ENCODE measurements at places on chromosomes 3 and 15. TPM values are rescaled to one million over a fixed set of nuclear protein-coding genes. Genes with fewer than 3 reads are reported as not detected.

Gene XYLB
- total RNA-seq, result 4.7 TPM

Gene ABHD17C
- 8.0 TPM for total RNA-seq

Gene COX5A
- total RNA-seq, result 131 TPM

Gene GSK3B
- total RNA-seq, result 61.7 TPM

Gene CSPG4
- total RNA-seq, result 595 TPM

Gene BMF
- 40.9 TPM for total RNA-seq

Gene SACM1L
- 44.1 TPM for total RNA-seq

Gene COL8A1
- 3,570 TPM for total RNA-seq

Gene RETNLB
- total RNA-seq, result not detected

Gene MKRN3
- total RNA-seq, result not detected

GRCh38 chr3:147507638-147508286, 98.6 kb downstream of the ZIC1 start:
- no peak for DNase-seq

DNA sequence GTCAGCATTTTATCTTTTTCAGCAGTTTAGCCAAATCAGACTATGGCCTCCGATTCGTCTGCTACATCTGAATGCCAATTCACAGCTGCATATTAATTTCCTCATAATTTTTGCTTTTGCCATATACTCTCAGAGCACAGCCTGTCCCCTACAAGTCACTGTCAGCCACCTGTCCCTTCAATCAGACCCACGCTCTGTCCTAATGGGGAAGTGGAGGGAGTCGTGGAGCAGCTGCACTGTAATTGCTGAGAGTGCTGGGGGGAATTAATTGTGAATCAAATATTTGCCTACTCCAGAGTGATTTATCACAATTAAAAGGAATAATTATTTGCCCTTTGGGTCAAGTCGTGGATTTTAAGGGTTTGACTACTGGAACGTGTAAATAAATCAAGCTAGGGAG, 75.5 kb downstream of the EBLN2 start:
- no peak for DNase-seq

- no peak for DNase-seq
Measured at GRCh38 chr15:78617076-78617475, 3.7 kb downstream of the CHRNA3 start.

DNA sequence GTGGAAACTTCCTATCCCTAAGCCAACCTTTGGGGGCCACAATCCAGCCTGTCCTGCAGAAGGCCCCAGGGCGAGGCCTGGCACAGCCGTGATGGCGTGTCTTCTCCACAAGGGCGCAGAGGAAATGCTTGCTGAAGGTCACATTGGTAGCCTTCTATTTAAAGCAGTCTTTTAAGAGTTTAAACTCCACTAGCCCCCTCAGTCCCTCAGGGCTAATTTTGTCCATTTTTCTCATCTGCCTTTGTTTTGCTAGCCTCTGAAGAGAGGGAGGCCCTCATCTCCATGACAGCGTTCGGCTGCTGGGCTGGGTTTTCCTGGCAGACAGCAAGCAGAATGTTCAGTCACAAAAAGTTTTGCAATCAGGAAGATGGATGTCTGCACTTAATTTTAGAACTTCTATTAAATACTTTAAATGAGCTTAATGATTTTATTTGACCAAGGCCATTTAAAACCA, 40.8 kb downstream of the RARB start:
- no peak for DNase-seq

GRCh38 chr3:54866251-54866650, 61.6 kb downstream of the LRTM1 start:
- DNase-seq, result no peak

DNA sequence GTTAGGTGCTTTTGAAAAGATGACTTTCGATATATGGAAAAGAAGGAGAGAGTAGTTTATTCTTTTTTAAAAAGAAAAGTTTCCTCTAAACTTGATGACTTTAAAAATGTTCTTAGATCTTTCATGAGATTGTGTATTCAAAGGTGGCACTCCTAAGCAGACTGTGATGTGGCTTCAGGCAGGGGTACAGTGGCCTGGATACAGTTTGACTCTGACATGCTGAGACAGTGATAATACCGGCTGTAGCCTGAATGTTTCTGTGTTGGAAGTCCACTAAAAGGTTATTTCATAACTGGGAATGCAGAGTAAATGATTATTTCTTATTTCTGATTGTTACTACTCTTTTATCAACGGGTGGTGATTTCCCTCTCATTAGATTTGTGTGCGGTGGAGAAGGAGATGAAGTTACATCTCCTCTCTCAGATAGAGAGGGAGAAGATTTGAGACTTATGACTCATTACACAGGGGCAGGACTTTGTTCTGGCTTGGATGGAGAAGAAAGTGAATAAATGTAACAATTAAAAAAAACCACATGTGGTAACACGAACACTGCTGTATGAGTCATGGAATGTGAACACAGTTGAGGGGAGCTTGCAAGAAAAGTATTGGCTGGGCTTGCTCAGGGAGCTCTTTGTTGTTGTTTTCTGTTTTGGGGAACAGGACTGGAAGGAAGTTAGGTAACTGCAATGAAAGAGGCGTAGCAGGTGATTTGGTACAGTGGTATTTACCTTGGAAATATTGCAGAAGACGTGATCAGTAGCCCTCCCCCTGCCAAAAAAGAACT, 21.6 kb downstream of the SPTSSB start:
- no peak for DNase-seq

- DNase-seq, result no peak
Measured at GRCh38 chr15:29528276-29528675, 258.7 kb upstream of the NSMCE3 start.

DNA sequence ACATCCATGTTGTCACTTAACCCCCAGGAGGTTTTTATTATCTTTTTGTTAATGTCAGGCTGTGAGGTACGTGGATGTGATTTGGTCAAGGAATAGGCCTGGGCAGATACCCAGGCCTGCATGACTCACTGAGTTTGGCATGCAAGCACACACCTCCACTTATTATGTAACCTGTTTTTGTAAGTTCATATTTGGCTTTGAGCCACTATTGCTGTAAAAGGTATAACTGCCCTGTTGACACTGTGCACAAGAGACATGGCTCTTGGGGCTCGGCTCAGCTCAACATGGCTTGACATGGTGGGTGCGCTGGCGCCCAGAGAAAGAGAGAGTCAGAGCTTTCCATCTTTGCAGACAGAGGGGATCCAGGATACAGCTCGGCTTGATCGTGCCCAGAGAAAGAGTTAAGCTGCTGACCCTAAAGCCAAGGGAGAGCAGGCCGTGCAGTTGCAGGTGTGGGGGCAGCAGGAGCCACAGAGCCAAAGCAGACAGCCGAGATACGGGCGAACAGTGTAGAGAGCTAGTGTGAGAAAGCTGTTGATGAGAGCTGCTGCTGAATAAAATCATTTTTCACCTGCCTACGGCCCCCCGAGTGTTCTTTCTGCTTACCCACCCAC, 67.9 kb upstream of the UNC13C start:
- DNase-seq, result no peak

DNA sequence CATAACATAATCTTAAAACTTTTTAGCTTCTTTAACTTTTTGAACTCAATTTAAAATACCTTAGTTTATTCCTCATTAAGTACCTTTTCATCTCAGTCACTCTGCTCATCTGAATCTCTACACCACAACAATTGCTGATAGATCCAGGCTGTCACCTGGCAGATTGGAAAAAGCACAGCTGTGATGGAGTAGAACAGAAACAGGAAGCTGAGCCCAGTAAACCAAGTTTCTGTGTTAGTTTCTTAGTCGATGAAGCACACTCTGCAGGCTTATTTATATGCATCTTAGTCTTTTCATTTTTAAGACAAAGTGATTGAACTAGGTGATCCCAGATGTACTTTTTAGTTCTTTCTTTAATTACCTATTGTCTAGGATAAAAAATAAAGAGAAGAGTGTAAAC, 1398.0 kb upstream of the ALCAM start:
- no peak for DNase-seq

DNA sequence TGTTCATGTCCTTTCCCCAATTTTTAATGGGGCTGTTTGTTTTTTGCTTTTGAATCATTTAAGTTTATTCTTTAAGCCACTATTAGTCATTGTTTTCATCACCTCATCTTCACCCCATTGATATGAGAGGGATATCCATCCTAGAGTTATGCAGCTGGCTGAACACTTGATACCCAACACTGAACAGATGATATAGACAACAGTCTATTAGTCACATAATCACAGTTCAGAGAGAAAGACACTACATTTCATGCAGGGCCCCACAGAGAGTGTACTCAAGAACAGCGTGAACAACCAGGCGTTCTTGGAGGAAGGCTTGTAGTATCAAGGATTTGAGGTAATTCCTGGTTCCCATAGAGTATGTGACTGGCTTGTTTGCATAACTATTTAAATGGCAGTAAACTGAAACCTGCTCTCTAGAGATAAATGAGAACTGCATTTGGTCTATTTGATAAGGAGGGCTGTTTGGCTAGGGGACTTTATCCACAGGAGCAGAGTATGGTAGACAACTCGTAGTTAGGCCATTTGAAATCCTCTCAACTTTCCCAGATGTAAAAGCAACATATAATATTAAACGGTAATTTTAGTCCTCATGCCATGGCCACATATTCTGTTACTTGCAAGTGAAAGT, 618.7 kb downstream of the SI start:
- no peak for DNase-seq

GRCh38 chr15:39584662-39585388, 3.9 kb downstream of the THBS1 start:
- no peak for DNase-seq

DNA sequence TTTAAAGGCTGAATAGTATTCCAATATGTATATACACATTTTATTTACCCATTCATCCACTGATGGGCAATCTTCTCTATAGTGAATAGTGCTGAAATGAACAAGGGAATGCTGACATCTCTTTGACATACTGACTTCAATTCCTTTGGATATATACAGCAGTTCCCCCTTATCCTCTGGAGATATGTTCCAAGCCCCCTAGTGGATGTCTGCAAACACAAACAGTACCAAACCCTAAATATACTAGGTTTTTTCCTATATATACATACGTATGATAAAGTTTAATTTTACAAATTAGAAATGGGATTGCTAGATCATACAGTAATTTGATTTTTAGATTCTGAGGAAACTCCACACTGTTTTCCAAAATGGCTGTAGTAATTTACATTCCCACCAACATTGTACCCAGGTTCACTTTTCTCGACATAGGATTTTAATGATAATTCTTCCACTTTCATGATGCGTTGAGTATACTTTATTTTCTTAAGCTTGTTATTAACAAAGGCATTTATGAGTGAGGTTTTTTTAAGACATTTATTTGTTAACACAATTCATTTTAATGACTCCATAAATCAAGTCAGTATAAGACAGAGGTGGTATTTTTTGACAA, 38.2 kb downstream of the VPS13C start:
- no peak for DNase-seq

GRCh38 chr3:59442046-59442445, 392.2 kb upstream of the CFAP20DC start:
- no peak for DNase-seq

- no peak for DNase-seq
Measured at GRCh38 chr3:119934249-119934648, 152.3 kb downstream of the NR1I2 start.

- DNase-seq, result no peak
Measured at GRCh38 chr3:15903759-15904720, 106.3 kb upstream of the ANKRD28 start.

GRCh38 chr3:129118745-129119144, 2.9 kb downstream of the RAB43 start:
- no peak for DNase-seq

DNA sequence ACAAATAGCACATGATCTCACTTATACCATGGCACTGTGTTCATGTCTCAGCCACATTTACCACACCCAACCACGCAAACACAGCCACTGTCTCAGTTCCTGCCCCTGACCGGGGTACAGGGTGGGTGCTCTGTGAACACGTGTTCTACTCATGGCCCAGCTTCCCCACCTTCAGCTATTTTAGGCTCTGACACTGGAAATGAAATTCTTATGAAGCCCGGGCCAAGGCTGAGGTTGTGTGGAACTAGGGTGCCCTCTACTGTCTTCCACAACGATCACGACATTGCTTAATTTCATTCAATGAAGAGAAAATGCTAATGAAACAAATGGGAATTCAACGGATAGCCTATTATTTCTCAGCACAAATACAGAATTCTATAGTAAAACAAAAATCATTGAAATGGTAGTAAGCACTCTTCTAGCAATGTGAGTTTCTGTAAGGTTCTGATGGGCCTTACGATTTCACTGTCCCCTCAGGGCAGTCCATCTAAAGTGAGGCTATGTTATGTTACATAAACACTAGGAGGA, 2.1 kb upstream of the GABRA5 start:
- DNase-seq, result no peak

- no peak for DNase-seq
Measured at GRCh38 chr3:168072323-168072650, 23.4 kb downstream of the GOLIM4 start.

DNA sequence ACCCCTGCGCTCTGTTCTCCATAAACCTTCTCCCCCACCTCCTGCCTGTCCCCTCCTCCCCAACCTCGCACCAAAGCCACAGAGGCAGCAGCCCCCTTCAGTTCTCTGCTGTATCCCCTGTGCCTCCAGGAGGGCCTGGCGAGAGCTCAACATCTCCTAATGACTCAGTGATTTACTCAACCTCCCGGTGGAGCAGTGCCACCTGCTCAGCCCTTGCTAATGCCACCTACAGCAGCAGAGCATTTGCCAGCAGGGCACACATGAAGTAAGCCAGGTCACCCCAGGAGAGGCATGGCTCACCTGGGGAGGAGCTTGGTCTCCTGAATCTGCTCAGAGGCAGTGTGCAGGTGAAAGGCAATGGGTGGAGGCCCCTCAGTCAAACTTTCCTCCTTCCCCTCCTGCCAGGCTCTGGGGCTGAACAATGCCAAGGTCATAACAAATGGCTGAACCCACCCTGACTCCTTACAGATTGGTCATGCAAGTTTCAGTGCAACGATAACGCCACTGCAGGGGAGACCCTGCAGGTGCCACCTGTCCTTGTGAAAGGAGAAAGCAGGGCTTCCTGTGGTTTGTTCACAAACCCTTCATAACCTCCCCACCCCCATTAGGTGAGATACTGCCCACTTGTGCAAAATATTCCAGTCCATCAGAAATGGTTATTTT, 19.8 kb downstream of the TRPM1 start:
- no peak for DNase-seq

DNA sequence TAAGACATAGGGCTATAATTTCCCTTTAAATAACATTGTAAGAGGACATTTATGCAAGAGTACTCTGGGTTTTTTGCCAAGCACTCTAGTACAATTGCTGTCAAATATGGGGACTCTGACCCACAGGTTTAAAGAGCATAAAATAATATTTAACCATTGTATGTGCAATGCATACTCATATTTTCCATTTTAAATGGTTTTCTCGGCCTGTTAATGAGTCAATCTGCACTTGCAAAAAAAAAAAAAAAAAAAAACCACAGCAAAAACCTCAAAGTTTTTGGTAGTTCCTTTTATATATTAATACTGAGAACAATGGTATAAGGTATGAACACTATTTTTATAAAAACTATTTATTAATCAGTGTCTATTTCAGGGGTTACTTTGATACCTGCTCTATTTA, 304.0 kb upstream of the CBLB start:
- DNase-seq, result no peak

- no peak for DNase-seq
Measured at GRCh38 chr15:33084661-33085060, 109.9 kb downstream of the FMN1 start.
